MCF 10A (cell line): ENCODE measurements at places on chromosomes 16 and 17. TPM values are rescaled to one million over a fixed set of nuclear protein-coding genes. Genes with fewer than 3 reads are reported as not detected.

DNA sequence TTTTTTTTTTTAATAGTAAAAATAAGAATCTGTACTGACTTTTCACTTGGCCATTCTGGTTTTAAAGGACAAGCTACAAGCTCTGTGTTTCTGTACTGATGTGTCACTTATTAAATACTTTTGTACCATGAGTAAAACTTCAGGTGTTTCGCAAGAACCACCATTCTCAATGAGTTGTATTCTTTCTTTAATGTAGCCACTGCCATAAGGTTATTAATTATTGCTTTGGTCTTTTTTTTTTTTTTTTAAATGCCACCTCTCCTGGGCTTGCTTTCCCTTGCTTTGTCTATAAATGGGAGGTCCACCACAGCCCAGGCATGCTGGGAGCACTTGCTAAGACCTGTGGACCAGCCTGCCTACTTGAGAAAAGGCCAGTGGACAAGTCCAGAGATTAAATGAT is 8.4 kb downstream of the ARL2BP start:
- peaks cover 93% of the 10 kb centered on the region for H3K36me3 ChIP-seq
- H3K27me3 ChIP-seq: no peaks in the 10 kb centered on the region
- peak; percentile 29 for DNase-seq
- peaks cover 6% of the 10 kb centered on the region for H3K4me1 ChIP-seq
- peak overlapping the region; percentile 23 for H3K27ac ChIP-seq

DNA sequence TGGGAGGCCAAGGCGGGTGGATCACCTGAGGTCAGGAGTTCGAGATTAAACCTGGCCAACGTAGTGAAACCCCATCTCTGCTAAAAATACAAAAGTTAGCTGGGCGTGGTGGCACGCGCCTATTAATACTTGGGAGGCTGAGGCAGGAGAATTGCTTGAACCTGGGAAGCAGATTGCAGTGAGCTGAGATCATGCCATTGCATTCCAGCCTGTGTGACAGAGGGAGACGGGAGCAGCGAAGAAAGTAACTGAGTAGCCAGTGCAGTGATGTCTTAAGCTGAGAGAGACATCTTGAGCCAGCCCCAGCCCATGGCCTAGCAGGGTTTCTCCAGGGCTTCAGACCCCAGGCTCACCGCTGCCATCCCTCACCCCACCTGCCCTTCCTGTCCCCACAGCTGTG is 9.8 kb upstream of the SMIM5 start:
- no peaks in the 10 kb centered on the region for H3K36me3 ChIP-seq
- no peak overlapping the region for H3K4me3 ChIP-seq
- H3K27ac ChIP-seq: no peak overlapping the region
- H3K27me3 ChIP-seq: peaks cover 17% of the 10 kb centered on the region

DNA sequence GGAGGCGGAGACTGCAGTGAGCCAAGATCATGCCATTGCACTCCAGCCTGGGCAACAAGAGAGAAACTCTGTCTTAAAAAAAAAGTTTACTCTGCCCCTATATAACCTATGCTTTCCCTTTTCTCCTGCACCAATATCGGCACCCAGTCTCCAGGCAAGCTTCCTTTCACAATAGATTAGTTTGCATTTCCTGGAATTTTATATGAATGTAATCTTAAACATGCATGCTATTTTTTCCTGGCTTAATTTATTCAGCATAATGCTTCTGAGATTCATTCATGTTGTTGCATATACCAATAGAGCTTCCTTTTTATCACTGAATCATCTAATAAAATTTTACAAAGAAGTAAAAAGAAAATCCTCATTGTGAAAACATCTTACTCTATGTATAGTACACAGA is 59.4 kb downstream of the USP32 start:
- peaks cover 9% of the 10 kb centered on the region for H3K4me1 ChIP-seq
- peaks cover 8% of the 10 kb centered on the region for H3K36me3 ChIP-seq
- DNase-seq: no peak
- no peak overlapping the region for H3K4me3 ChIP-seq

GRCh38 chr16:23514381-23515152 is 4.3 kb upstream of the GGA2 start:
- H3K4me1 ChIP-seq: peaks cover under 1% of the 10 kb centered on the region
- H3K27ac ChIP-seq: no peak overlapping the region
- H3K36me3 ChIP-seq: peaks cover 23% of the 10 kb centered on the region
- no peak overlapping the region for H3K4me3 ChIP-seq
- DNase-seq: no peak

DNA sequence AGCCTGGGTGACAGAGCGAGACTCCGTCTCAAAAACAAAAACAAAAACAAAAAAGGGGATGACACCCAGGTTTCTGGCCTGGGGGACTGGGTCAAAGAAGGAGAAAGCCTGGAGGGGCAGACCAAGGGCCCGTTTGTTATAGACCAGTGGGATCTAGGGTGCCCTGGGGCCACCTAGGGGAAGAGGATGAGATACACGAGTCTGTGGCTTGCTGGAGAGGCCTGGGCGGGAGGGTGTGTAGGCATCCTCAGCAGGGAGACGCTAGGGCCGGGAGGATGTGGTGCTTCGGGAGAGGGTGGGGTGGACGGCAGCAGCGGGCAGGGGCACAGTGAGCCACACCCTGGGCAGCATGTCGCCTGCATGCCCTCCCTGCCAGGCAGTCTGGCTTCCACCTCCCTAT is 17.1 kb upstream of the CRK start:
- no peak for DNase-seq
- H3K36me3 ChIP-seq: peaks cover 73% of the 10 kb centered on the region
- no peaks in the 10 kb centered on the region for H3K27me3 ChIP-seq
- H3K4me3 ChIP-seq: no peak overlapping the region

Gene P2RX1
- not detected in 2 replicates for total RNA-seq

Gene SLC16A11
- not detected in 2 replicates for total RNA-seq

Gene KDM6B
- total RNA-seq: 37.9 and 39.8 TPM in 2 replicates

Gene KRT14
- 696 and 1,755 TPM in 2 replicates for total RNA-seq

Gene RTN4RL1
- 2.9 and 3.6 TPM in 2 replicates for total RNA-seq

DNA sequence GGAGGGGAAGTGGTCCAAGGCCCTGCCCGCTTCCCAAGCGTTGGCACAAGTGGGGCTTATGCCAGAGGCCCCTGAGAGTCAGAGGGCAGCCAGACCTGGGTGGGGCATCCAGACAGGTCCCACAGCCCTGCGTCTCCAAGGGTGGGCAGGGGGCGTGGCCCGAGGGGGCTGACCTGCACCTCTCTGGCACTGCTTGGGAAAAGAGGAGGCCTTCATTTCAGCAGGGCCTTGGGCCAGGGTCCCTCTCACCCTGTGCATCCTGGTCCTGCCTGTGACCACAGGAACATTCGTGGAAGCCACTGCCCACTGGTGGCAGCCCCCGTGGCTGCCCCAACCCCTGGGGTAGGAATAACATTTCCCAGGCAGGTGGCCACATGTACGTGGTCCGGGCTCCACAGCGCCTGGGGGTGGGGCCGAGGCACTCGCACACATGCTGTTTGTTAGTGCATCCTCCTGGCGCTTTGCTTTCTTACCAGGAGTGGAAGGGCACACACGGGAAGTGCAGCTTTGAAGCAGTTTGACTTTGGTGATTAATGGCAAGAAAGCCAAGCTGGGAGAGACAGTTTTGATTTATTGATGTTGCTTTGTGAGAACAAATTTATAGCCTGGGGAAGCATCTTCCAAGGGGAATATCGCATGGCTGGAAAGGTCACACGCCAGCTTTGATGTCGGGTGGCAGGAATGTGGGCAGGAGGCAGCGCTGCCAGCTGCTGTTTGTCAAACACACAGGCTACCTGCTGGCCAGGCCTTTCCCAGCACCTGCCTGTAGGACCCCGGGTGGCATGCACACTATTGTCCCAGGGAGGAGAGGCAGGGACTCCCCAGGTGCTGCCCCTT is 4.3 kb downstream of the CENPX start:
- no peak overlapping the region for H3K4me3 ChIP-seq
- H3K4me1 ChIP-seq: peaks cover 10% of the 10 kb centered on the region
- no peaks in the 10 kb centered on the region for H3K27me3 ChIP-seq
